ENCODE measurements at places on chromosomes 4 and X.

- no peak for DNase-seq
These were observed 121.4 kb upstream of the ANKRD50 start for GRCh38 chr4:124833831-124834505.

GRCh38 chrX:131861088-131861787, 161.9 kb upstream of the STK26 start:
- DNase-seq: no peak

DNA sequence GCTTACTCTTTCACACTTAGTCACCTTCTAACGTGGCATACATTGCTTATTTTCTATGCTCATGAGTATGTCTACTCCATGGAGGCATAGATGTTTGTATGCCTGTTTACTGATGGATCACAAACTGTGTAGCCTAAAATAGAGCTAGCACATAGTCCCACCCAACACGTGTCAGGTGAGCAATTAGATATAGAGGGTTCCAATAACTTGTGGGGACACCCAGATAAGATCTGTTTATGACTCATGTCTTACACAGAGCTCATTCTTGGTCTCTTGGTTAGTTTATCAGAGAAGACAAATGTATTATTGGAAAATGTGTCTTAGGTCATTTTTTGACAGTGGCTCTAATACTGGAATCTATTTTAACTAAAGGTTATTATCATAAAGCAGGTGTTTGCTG, 6.8 kb downstream of the ZFP42 start:
- DNase-seq: no peak

DNA sequence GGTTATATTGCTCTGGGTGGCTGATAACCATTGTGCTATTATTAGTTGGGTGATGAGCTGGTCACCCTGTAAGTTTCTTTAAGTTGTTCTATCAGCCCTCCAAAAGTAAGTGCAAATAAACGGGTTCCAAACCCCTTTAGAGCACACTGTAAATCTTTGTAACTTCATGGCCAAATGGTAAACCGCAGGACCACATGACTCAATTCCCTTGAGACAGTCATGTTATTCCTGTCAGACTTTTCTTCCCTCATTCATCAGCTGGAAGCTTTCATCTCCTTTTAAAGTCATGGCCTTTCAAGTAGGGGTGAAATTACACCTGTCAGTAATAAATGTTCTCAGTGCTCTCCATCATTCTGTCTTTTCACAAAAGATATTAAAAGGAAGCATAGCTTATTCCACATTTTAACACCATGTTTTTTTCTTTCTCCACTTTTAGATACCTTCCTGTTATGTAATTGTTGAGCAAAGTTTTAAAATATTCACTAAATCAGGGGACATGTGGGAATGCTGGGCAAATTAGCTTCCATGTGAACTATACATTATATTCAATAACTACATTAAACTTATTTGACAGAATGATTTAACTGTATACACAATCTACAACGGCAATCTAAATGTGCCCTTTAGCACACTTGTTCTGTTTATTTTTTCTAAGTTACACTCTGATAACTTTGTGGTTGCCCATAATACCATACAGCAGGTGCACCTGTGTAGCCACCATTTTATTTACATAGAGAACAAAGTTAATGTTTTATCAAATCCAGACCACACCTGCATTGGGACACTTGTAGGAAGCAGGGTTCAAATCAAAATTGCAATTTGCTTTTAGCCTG, 275.5 kb downstream of the CFAP299 start:
- DNase-seq: no peak

DNA sequence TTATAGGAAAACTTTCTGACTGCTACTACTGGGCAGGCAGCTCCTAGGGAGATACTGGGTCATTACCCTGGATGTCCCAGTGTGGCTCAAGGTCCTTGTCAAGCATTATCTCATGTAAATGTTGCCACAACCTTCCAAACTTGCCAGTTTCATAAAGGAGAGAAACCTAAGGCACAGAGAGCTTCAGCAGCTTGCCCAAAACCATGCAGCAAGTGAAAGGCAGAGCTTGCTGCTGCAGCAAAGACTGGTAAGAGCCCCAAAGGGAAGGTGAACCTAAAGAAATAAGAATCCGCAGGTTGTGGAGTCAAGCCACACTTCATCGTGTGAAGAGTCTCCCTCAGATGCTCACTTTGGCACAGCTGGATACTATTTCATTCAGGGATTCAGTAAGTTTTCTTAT, 2.3 kb downstream of the MPP1 start:
- no peak for DNase-seq

DNA sequence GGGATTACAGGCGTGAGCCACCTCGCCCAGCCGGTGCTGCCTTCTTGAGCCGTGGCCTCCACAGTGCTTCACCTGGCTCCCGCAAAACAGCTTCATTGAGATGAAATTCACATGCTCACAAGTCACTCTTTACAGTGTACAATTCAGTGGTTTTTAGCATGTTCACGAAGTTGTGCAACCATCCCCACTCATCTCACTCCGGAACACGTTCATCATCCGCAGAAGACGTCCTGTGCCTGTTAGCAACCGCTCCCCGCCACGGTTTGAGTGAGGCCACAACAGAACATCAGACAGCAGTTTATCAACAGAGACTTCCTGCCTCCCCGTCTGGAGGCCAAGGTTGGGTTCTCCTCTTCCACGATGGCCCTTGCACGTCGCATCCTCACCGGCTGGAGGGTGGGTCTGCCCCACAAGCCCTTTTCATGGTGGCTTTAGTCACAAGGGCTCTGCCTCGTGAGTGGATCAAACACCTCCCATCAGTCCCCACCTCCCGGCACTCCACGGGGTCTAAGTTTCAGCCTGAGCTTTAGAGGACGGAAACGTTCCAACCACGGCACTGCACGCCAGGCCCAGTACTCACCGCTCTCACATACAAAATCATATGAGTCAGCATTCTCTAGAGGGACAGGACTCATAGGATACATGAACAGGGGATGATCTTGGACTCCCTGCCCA, 29.6 kb upstream of the SPON2 start:
- DNase-seq: peak; percentile 35

- no peak for DNase-seq
These were observed 443.7 kb downstream of the CENPC start for GRCh38 chr4:67101612-67102011.

DNA sequence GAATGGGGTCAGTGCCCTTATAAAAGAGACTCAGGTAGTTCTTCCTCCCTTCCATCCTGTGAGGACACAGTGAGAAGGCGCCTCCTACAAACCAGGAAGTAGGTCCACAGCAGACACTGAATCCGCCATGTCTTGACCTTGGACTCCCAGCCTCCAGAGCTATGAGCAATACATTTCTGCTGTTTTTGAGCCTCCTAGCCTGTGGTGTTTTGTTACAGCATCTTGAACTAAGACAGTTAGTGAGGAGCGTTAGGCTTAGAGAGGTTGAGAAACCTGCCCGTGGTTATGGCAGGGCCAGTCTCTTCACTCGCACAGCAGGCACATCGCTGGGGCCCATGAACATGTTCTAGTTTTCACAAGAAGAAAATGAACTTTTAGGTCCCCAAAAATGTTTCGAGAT, 19.7 kb downstream of the SHROOM2 start:
- DNase-seq: no peak

DNA sequence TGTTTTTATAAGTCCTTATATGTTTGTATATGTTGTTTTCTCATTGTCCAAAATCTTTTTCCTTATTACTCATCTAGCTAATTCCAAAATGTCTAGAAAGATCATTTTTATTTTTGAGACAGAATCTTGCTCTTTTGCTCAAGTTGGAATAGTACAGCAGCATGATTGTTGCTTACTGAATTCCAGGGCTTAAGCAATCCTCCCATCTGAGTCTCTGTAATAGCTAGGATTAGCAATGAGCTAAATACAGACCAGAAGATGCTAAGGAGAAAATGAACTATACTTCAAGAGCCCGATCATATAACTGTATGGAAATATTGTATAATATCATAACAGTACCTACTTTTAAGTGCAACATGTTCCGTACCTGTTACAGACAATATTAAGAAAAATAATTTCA, 1027.0 kb downstream of the STIM2 start:
- DNase-seq: no peak

DNA sequence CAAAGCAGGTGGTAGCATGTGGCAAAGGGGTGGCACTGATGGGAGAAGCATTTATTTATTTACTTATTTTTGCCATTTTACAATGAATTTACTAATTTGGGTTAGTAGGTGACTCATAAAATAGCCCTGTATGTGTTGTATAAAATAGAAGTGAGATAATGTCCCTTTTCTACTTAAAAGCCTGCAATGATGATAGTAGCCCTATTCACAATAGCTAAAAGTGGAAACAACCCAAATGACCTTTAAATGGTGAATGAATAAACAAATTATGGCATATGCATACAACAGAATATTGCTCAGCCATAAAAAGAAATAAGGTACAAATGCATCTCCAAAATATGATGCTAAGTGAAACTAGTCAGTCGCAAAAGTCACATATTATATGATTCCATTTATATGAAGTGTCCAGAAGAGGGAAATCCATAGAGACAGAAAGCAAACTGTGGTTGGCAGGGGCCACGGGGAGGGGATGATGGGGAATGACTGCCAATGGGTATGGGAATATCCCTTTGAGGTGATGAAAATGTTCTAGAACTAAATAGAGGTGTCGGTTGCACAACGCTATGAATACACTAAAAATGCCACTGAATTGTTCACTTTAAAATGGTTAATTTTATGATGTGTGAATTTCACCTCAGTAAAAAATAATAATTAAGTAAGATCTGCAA, 35.8 kb upstream of the FAM9C start:
- DNase-seq: no peak

DNA sequence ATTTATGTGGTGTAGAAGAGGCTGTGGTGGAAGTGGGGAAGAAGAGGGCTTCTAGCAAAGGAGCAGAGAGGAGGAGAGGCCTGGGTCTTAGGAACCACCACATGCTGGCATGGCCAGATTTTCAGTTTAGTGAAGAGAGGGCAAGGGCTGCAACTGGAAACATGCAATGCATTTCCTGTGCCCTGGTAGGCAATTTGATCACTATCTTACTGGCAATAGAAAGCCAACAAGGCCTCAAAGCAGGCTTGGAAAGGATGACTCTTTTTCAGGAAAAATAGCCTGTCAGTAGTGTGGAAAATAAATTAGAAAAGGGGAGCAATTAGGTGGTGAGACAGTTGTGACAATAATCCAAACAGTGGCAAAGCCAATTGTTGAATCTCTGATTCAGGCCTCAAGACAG, 501.9 kb upstream of the ZFP42 start:
- DNase-seq: no peak

DNA sequence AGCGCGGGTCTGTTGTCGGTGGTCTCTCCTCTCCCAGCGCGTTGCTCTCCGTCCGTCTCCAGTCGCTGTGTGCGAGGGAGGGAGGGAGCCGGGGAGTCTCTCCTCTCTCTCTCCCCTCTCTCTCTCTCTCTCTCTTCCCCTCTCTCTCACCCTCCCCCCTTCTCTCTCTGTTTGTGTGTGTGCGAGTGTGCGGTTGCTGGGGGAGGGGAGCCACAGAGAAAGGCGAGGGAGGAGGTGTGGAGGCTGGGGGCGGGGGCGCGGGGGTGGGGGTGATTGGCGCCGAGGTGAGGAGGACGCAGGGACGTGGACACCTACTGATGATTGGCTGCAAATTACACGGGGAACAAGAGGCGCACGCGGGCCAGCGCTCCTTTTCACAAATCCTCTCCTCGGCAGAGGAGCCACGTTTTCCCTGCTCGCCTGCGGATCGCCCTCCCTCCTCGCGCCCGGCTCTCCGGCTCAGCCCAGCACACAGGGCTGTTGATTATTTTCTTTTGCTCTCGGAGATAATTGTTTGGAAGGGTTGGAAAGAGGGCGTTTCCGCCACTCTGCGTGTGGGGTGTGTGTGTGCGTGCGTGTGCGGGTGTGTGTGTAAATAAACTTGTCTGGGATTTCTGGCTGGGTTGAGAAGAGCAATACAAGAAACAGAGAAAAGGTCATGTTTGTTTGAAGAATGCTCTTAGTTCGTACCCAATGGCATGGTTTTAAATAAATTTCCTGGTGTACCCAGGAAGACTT, at the start of gene CXXC4:
TSS of gene CXXC4 (minus strand) at position 73 of the 738 bp plus-strand sequence. CDS start 3,092 bp downstream, outside the sequence.
- no peak for DNase-seq

GRCh38 chrX:15676886-15677285, 12.3 kb upstream of the CLTRN start:
- no peak for DNase-seq

- no peak for DNase-seq
These were observed 505.6 kb downstream of the RAPGEF2 start for GRCh38 chr4:159608436-159608835.

DNA sequence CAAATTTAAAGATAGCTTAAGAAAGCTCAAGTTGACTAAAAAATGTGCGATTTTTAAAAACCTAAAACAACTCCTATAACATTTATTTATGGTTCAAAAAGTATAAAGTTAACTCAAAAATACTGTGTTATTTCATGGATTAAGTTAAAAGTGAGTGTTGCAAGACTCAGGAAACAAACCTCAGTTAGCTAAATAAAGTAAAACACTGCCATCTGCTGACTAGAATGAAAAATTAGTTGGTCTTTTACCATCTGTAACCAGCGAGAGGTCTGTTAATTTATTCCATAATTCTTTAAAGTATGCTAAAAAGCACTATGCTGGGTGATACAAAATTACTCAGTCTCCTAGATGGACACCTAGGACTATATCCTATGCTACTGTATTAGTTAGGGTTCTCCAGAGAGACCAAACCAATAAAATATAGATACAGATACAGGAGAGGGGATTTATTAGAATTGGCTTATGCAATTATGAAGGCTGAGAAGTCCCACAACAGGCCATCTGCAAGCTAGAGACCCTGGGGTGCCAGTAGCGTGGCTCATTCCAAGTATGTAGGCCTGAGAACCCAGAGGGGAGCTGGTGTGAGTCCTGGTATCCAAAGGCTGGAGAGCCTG, 4.9 kb upstream of the WDFY3 start:
- DNase-seq: no peak

Data from stimulated activated CD4-positive, alpha-beta T cell treated with anti-CD3 and anti-CD28 coated beads, Interleukin-15, amount 100 ng/mL, for 1 hour (primary cell).